ENCODE measurements at places on chromosomes 3 and 15.

GRCh38 chr3:117600112-117600511 is 890.5 kb downstream of the TUSC7 start:
- no peak for DNase-seq

GRCh38 chr3:57956119-57956832 is 51.9 kb upstream of the FLNB start:
- peak; percentile 93 for DNase-seq

GRCh38 chr3:154228561-154229216 is 95.6 kb downstream of the DHX36 start:
- DNase-seq, result no peak

GRCh38 chr15:26697913-26698312 is 75.0 kb downstream of the GABRB3 start:
- DNase-seq, result no peak

DNA sequence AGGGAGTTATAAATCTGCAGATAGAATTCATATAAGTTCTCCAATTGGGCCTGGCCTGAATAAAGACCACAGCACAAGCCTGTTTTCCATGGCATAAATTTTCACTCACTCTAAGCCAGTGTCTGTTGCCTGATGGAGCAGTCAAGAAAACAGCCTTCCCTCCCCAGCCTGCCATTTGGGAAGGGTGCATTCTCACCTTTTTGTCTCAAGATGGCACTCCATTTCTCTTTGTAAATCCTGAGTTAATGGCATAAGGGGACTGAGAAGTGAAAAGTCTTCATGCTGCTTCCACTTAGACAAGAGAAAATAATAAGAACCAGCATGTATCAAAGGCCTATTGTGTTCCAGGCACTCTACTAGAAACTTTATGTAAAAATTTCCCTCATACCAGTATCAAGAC is 115.6 kb upstream of the MANF start:
- DNase-seq, result peak; percentile 28

DNA sequence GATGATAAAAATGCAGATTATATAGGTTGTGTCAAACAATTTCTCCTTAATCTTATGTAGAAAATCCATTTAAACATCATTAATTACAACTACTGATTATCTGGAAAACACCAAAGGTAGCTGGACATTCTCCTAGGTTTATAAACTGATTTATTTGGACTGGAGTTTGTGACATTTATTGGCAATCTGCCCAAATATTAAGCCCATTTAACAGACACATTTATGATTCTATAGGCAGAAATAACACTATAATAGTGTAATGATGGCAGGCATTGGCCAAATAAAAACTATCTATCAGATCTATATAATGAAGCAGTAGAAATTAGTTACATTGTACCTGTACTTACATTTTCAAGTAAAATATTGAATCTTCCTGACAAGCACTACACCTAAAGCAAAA is 117.8 kb downstream of the TFDP2 start:
- no peak for DNase-seq

DNA sequence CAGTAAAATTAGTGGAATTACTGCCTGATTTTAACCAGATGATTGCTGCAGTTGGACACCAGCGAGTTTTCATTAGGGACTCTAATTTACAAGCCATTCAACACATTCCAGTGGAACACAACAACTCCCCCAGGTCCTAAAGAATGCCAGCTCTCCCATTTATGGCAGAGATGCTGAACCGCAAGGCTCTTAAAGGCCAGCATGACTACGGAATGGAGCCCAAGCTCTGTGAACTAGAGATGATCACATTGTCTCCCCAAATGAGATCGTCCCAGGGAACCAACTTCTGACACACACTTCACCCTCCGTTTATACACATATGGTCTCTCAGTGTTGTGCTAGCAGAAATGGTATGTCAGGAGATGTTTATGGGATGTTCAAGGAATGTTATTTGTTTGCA is 446.2 kb upstream of the NR2F2 start:
- DNase-seq, result peak; percentile 26

DNA sequence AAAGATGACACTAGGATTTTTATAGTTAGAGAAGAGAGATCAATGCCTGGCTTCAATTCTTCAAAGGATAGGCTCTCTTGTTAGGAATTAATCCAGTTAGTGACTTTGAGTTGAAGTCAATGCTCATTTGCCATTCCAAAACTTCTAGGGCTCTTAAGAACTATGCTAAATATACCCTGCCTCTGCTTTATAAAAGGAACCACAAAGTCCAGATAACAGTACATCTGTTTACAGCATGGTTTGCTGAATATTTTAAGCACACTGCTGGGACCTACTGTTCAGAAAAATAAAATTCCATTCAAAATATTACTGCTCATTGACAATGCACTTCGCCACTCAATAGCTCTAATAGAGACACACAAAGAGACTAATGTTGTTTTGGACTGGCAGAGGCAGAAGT is 786.6 kb upstream of the DPPA4 start:
- DNase-seq, result no peak

- DNase-seq, result no peak
These were observed 1.6 kb upstream of the FLNB start for GRCh38 chr3:58006661-58007060.

GRCh38 chr3:66618066-66618465 is 117.2 kb upstream of the LRIG1 start:
- no peak for DNase-seq

GRCh38 chr3:128145279-128145678 is 8.0 kb upstream of the EEFSEC start:
- DNase-seq, result no peak

- peak; percentile 94 for DNase-seq
These were observed 31.8 kb downstream of the CCNL1 start for GRCh38 chr3:157127831-157128767.

- DNase-seq, result no peak
These were observed 676.5 kb upstream of the CFAP20DC start for GRCh38 chr3:59726279-59726678.

DNA sequence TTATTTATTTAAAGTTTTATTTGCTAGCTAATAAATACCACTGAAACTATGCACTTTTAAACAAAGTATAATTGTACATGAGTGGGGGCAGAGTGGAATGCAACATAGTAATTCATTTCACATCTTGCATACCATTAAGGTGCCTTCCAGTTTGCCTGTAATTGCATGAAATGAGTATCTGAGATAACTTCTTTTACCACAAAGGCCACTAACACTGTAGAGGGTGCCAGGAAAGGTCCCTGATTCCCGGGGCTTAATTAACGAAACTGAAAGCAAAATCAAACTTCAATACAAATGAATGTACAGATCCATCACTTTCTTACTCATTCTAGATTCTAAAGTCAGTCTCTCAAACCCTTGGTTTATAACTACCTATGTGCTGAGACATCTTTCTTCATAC is 2.1 kb downstream of the CD47 start:
- peak; percentile 50 for DNase-seq

GRCh38 chr3:69772152-69772867 is 33.0 kb downstream of the MITF start:
- DNase-seq, result no peak

- DNase-seq, result no peak
These were observed 30.8 kb downstream of the RAF1 start for GRCh38 chr3:12633108-12633507.

GRCh38 chr3:38577371-38578080 is 72.0 kb downstream of the SCN5A start:
- no peak for DNase-seq

- peak; percentile 84 for DNase-seq
These were observed 55.3 kb downstream of the CCDC33 start for GRCh38 chr15:74291101-74292071.

Data from GM23248 (cell line).